ENCODE measurements at places on chromosomes 1 and 21. TPM values are rescaled to one million over a fixed set of nuclear protein-coding genes. Genes with fewer than 3 reads are reported as not detected.

GOLT1A gene
- total RNA-seq = 2.0 TPM

CLCNKB gene
- total RNA-seq = not detected

TSPEAR gene
- total RNA-seq = not detected

DNASE2B gene
- not detected for total RNA-seq

LCE2B gene
- not detected for total RNA-seq

PTPN7 gene
- total RNA-seq = not detected

F3 gene
- 9.2 TPM for total RNA-seq

SLC44A5 gene
- total RNA-seq = 1.4 TPM

Data from A375 (cell line).